EH (cell line): ENCODE measurements at places on chromosomes 7 and 10.

GRCh38 chr10:127736222-127736914, 617 bp upstream of the FOXI2 start:
- DNase-seq: no peak

DNA sequence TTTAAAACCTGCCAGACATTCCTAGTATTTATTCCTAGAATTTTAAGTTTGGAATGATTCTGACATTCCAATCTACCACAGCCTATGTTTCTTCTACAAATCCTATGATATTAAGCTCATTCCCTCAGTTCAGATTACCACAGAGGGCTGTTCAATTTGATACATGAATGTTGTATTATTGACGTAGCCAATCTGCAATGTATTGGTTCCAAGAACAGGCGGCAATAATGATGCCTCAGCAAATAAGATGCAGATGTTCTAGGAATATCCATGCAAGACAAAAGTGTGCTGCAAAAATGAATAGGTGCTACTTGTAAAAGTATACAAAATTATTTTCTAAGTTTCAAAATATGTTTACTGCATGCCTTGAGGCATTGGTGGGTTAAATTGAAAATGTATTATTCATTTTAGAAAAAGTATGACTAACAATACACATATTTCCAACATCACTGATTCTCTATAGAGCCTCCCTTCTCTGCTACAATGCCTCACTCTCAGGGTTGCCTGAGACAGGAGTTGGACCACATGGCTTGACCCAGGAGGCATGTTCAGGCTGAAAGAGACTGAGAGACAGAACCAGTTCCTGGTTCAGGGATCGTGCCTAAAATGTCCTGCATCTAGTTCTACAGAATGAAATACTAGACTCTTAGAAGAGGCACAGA, 94.1 kb upstream of the CREB5 start:
- DNase-seq: no peak

DNA sequence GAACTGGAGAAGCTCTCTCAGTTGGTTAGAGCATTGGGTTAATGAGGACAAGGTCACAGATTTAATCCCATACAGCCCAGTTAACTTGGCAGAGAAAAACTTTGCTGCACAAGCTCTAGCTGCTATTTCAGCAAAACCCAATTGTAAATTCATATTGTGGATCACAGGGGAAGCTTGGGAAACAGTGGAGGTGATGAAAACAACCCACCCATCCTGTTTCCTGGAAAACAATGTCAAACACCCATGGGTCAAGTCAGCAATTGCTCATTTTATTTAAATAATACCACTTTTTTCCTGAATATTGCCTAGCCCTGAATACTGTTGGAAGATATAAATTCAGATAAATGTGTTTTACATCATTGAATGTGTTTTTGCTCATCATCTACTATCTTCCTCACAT, 900.6 kb upstream of the LRRTM3 start:
- no peak for DNase-seq

- peak; percentile 11 for DNase-seq
Measured at GRCh38 chr10:126097558-126098225, 201.3 kb downstream of the FANK1 start.

DNA sequence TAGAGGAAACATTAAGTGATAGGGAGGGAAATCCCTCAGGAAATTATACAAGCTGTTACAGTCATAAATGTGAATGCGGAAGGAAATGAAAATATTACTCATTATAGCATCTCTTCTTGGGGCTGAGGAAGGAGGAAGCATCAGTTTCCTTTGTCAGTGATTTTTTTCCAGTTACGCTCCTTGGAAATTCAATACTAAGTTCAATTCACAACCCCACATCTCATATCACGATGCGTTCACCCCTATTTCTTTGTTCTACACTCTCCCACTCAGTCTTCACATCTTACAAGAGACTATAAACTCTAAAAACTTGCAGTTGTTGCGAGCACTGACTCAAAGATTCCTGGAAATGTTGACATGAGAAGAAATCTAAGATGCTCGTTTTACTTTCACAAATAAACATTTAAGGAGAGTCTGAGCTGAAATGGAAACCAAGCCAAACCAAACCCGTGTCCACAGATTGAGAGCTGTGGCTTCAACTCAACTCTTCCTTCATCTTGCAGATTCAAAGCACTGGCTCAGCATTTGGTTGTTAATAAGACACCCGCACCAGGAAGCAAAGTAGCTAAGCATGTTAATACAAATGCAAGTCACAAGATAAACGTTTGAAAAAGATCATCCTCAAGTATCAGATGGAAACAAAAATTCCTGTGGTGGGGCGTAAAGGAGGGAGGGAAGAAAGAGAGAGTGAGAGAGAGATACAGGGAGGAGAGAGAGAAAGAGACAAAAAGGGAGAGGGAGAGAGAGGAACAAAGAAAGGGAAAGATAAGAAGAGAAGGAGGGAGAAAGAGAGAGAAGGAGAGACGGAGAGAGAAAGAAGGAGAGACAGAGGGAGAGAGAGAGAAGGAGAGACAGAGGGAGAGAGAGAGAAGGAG, 150.0 kb upstream of the RSU1 start:
- DNase-seq: peak; percentile 91

DNA sequence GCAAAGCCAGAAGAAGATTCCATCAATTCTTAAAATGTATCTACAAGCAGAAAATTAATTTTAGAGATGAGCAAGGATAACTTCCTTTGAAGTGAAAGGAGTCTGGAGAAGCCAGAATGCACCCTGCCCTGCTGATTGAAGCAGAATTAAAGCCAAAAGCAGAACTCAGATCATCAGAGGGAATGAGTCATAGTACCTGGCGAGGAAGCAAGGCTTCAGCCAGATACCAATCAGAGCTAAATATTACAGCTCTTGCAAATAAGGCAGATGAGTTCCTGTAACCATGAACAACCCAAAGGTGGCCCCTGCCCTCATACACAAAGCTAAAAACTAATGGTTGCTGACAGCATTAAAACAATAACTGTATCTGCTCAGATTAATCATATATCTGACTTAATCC, 10.4 kb downstream of the HTR7 start:
- DNase-seq: peak; percentile 13

GRCh38 chr10:125008689-125009638, 67.0 kb downstream of the ZRANB1 start:
- DNase-seq: no peak

GRCh38 chr7:82904871-82905270, 257.8 kb downstream of the PCLO start:
- no peak for DNase-seq
